ENCODE measurements at places on chromosomes 2 and 18.

GRCh38 chr2:239315308-239315707, 85.5 kb downstream of the HDAC4 start:
- DNase-seq: no peak

DNA sequence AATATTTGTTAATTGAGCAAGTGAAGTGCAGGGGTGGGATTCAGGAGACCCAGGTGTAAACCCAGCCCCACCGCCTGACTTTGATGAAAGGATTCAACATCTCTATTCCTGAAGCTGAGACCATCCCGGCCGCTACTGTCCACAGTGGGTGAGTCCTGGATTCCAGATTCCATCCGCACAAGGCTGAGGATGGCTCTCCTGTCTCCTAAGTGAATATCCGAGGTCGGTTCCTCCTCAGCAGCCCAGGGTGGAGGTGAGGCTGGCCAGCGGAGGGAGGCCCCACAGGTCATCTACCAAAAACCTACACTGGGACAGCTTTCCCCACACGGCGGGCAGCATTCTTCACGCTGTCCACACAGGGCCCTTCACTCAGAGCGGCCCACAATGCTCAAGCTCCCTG, 57.6 kb downstream of the ACKR3 start:
- DNase-seq: no peak

DNA sequence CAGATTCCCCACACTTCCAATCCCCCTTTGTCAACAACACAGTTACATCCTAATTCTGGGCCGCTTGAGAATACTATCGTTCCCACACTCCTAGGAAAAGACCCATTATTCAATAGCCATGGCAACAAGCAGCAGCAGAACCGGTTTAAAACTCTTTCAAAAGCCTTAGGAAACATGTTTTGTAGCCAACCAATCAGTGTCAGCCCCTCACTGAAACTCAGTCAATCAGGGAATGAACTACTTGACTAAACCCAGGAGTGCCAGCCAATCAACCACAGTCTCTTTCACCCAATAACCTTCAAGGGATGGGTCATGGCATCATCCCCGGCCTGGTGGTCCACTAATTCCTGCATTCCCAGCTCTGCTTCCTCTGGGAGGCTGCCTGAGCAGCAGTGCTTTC, 204.8 kb upstream of the HS6ST1 start:
- no peak for DNase-seq

DNA sequence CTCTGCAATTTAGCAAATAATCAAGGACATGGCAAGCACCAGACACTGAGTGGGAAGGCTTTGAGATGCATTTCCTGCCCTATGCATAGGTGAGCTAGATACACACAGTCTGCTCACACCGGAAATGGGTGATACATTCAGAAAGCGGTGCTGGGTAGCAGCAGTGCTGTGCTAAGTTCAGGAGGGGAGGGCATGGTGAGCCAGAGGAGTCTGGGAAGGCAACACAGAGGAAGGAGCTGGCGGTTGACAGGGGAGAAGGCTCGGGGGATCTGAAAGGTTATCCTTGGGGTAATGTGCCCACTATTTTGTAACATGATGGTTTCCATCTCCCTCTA, 57.4 kb upstream of the EPAS1 start:
- no peak for DNase-seq

DNA sequence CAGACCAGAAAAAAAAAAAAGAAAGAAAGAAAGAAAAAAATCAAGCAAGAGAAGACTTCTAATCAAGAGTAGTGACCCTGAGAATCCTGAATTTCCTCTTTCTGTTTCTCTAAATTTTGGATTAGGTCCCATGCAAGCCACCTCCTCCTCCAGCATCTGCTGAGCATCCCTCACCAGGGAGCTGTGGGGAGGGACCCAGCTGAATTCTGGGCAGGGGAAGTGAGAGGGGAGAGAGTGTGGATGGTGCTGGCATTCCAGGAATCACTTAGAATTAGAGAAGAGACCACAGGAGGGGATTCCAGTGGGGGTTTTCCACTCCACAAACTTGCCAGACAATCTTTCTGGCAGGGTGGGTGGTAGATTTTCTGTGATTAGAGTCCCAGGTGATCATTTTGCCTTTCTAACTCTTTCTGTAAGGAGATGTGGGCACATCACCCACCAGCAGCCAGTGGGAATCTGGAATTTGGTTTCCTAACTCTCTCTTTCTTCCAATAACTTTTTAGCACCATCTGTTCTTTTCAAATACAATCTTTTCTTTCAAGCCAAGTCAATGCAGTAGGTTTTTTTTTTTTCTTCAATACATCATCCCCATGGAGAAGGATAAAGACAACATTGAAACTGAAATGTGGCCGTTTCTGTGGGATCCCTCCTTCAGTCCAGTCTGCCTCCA, 279.2 kb downstream of the CLIP4 start:
- DNase-seq: no peak

DNA sequence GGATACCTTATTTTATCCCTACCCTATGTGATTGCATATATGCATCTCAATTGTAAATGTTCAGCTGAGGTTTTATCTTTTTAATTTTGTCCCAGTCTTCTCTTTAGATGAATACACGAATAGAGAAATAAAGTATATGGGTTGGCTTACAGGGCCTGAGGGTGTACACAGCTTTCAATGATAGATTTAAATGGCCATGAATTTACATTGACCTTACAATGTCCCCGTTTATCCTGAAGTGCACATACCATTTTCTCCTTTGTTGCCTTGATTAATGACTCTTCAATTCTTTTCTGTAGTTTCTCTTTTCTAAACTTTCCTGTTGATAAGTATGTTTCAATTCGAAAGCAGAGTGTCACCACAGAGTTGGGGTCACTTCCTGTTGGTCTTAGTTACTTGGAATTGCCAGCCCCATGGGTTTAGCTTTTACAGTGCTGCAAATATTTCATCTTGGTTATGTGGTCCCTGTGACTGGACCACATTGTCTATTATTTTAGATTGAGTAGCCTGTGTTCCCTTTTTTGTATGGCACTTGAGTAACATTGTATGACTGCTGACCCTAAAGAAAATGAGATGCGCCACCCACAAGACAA, 1616.3 kb upstream of the ACVR2A start:
- no peak for DNase-seq

DNA sequence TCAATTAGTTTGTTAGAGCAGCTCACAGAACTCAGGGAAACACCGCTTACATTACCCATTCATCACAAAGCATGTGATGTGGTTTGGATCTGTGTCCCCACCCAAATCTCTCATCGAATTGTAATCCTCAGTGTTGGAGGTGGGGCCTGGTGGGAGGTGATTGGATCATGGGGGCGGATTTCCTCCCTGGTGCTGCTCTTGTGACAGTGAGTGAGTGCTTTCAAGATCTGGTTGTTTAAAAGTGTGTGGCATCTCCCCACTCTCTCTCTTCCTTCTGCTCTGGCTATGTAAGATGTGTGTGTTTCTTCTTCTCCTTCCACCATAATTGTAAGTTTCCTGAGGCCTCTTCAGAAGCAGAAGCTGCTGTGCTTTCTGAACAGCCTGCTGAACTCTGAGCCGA, 63.5 kb upstream of the AGPS start:
- no peak for DNase-seq

GRCh38 chr2:212451786-212452231, 86.8 kb downstream of the ERBB4 start:
- no peak for DNase-seq

GRCh38 chr2:134461511-134461910, 207.6 kb downstream of the MGAT5 start:
- no peak for DNase-seq

- no peak for DNase-seq
Measured at GRCh38 chr2:43050866-43051265, 175.5 kb downstream of the ZFP36L2 start.

- no peak for DNase-seq
Measured at GRCh38 chr2:234292205-234292961, 204.5 kb downstream of the ARL4C start.

DNA sequence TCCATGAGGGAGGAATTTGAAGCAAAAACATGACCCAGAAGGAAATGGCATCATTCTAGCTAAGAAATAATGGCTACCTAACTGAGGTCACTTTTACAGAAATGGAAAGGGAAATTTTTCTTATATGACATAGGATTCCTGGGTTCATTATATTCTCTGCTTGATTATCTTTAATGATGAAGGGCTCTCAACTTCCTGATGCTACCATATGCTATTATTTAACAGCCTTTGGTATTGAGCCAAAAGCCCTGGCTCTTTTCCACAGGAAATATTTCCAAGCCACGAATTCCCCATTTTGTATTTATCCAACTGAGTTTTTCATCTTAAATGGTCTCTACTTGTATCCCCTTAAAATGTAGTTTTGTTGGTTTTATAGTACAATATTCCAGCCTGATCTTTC, 63.2 kb upstream of the NPAS2 start:
- no peak for DNase-seq

- no peak for DNase-seq
Measured at GRCh38 chr18:10264260-10264659, 190.2 kb upstream of the APCDD1 start.

DNA sequence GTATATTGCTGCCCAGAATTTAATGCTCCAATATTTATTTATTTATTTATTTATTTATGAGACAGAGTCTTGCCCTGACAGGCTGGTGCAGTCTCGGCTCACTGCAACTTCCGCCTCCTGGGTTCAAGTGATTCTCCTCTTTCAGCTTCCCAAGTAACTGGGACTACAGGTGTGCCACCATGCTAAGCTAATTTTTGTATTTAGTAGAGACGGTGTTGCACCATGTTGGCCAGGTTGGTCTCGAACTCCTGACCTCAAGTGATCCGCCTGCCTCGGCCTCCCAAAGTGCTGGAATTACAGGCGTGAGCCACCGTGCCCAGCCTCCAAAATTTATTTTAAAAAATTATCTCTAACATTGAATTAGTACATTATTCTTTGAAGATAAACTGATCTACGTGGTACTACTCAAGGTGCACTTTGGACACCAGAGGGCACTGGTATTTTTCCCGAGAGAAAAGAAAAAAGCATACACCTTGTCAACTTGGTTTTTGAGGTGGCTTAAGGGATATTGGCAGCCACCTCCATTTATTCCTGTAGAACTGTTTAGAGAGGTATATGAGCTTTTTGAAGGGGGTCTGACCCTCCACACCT, 1.4 kb upstream of the IDH1 start:
- DNase-seq: no peak

DNA sequence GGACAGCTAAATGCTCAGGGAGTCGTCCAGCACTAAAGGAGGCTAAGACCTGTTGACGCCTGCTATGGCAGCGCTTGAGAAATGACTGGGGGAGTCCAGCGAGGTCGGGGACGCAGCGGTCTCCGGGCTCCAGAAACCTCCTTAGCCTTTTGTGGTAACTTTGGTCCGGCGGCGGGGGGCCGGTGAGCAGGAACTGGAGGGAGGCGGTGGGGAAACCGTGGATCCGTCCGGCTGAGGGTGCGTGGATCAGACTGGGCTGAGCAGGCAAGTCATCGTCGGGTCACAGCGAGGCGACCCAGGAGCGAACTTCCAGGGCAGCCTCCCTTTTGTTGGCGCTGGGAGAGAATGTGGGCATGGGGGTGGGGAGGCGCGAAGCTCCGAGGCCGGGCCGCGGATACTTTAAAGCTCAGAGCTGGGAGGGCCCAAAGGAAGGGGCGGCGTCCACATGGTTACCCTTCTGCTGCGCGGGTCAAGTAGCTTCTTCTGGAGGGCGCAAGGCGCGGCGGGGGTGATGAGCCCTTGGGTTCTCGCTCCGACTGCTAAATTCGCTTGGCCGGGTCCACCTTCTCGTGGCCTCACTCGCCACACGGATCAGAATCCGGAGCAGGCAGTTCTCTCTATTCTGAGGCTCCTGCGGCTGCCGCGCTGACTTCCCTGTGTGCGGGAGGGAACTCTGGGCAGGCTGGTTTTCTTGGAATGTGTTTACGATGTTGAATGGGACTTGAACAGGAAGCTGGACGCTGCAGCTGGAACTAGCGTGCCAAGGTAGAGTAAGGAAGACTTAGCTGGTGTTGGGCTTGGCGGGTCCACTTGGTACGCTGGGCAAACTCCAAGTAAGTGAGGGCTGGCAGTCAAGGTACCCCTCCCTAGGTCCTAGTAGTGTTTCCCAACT, 920 bp downstream of the GULP1 start:
- peak; percentile 80 for DNase-seq

GRCh38 chr2:144526831-144527230, 6.9 kb upstream of the ZEB2 start:
- DNase-seq: no peak

DNA sequence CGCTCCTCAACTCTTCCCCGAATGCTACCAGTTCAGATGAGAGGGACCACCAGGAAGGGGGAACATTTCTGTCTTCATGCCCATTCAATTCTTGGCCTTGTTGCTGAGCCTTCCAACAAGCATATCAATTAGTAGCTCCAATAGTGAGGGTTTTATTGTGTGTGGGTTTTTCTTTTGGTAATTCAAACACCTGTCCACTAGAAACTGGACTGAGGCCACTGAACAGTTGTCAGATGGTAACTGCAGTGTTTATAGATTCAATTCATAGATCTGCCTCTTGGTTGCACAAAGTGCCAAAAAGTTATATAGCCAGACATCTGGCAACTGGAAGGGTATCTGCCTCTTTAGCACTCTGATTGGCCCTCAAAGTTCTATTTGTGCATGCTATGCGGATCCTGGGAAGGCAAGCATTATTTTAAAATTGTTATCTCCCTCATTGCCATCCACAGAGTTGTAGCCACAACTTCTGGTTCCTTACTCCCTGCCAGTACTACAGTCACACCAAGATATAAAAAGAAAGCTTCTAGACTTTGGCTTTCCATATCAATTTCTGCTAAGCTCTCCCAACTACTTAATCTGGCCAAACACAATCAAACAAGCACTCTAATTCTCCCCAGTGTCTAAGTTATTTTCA, 83.3 kb upstream of the ZNF521 start:
- no peak for DNase-seq

DNA sequence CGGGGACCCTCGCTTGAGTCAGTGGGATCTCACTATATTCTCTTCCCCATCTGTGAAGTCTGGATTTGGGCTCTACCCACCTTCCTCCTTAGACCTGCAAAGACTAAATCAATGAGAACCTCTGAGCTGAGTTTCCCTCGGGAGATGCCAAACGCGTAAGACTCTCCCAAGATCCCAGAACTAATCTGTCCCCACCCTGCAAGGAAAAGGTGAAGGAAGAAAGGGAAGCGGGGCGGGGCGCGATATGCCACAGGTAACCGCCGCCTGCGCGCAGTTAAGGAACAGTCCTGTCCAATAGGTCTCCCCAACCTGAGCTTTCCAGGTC, 780 bp downstream of the SRD5A2 start:
- DNase-seq: no peak

All from mucosa of descending colon (tissue), 3 donors.